ENCODE measurements at places on chromosomes 2 and 18.

GRCh38 chr2:53508667-53509066 lies 258.9 kb upstream of the CHAC2 start:
- no peak for DNase-seq

DNA sequence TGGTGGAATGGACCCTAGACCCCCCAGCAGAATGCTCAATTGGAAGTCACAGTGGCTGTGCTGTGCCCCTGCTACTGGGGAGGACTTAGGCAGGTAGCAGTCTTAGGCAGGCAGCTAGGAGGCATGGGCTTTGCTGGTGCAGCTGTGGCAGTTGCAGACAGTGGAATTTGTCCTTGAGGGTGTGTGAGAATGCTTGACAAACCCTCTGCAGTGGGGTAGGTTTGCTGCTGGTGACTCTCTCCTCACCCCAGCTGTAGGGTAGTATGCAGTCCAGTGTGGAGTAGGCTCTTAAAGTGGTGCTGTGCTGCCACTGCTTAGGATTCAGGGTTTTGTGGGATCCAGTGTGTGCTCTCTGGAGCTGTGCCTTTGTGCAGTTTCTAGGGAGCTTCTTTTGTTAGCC lies 61.3 kb downstream of the NUP35 start:
- no peak for DNase-seq

GRCh38 chr18:37889963-37890362 lies 324.4 kb upstream of the CELF4 start:
- DNase-seq = no peak

DNA sequence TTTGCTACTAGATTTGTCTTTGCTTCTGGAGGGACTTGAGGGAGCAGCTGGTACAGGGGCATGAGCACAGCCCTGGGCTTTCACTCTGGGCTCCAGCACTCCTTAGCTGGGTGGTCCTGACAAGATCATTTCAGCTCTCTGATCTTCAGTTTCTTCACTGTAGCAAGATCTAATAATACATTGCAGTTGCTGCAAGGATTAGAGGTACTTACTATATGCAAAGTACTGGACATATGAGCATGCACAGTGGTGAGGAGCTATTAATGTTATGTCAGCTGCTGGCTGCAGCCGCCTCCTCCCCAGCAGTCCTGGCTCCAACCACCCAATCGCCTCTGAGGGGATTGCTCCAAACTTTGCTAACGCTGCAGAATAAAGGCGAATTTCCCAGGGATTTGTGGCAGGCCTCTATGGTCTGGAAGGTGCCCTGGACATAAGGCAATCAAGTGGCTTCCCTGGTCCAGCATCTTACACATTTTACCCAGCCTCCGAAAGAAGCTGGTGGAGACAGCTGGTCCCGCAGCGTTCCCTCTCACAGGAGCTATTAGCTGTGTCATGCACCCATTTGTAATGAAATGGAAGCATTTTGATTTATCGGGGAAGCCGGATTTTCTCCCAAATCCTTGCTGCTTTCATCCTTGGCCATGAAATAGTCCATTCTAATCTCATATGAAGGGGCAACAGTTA lies 96.7 kb downstream of the RHOB start:
- no peak for DNase-seq

DNA sequence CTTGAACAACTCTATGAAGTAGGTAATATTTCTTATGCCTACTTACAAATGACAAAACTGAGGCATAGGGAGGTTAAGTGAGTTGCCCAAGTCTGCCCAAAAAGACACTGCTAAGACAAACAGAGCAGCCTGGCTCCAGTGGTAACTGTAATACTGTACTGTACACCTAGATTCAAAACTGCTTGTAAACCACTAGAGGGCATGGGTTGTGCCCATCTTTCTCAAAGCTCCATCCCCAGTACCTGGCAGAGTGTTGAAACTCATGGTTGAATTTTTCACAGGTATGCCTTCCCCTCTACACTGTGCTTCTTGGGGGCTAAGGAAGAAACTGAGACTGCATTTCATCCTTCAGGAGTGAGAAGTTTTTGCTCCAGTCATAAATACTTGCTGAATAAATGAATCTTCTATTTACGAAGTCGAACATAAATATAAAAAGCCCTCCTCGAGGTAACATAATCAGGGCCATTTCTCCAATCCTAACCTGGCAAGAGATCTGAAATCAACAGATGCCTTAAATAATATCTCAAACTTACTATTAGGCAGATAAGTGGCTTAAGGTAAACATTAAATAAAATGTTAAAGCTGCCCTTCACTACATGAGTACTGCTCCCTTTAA lies 2.0 kb downstream of the PPP4R1 start:
- peak; percentile 22 for DNase-seq

DNA sequence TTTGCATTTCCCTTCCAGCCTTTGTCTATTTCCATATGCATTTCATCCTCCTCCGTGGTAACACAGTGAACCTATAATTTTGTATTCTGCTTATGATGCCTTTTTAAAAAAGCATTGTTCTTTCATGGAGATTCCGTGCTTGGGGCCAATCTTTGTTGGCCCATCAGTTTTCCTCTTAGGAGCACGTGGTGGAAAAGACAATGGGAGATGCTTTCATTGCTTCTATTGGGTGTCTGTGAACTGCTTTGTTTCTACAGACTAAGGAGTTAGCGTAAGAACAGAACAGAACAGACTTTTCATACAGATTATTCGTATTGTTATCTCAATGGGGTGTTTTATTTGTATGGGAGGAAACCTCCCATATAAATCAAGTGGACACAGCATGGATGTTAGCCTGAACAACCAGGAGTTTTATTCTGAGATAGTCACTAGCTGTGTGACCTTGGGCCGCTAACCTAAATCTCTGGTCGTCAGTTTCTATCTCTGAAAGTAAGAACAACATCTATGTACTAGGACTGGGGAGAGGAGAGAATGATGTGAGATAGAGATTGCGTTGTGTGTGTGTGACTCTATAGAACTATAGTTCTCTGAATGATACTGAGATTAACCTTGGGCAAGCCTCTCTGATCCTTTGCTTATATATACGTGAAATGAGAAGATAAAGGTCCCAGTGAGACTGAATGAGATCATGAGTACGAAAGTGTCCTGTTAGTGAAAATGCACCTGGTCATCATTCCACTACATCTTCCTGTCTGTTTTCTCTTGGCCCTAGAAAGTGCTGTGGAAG lies 22.9 kb upstream of the YWHAQ start:
- DNase-seq = no peak

- DNase-seq = no peak
Observed at GRCh38 chr18:68735483-68736343, 20.8 kb upstream of the TMX3 start.

GRCh38 chr2:177610813-177611212 lies 218.2 kb downstream of the AGPS start:
- no peak for DNase-seq

GRCh38 chr2:191204433-191204832 lies 40.8 kb upstream of the MYO1B start:
- no peak for DNase-seq

DNA sequence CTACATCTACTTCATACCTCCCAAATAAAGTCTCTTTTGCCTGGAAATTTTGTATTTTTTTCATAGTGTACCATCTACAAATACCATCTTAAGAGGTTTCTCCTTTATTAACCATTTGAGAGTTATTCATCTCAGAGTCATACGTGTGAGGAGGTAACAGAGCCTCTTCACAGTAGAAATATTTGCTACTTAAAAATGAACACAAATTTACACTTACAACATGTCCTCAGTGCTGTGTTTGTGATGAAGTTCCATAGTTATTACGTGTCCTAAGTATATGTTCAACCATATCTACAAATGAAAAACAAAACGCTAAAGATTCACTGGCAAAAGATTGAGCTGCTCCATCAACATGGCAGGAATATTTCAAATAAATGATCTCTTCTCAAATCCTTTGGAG lies 48.5 kb upstream of the HNRNPA3 start:
- no peak for DNase-seq

DNA sequence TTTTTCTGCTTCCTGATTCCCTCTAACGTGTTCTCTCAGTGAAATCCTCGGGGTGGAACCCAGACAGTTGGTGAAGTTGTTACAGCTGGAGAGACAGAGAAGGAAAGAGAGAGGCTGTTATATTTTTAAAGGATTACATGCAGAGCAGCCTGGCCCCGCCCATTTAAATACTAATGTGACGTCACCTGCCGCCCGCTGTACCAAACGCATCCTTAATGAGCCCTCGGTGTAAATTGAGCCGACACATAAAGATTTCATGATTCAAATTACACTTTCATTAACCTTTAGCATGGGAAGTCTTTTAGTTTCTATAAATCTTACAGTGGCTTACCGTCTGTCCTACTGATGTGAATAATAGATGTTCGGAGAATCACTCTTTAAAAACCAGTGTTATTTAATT lies 164.0 kb upstream of the SIX3 start:
- DNase-seq = no peak

- DNase-seq = no peak
Observed at GRCh38 chr18:47931718-47932103, 1.3 kb upstream of the SMAD2 start.

DNA sequence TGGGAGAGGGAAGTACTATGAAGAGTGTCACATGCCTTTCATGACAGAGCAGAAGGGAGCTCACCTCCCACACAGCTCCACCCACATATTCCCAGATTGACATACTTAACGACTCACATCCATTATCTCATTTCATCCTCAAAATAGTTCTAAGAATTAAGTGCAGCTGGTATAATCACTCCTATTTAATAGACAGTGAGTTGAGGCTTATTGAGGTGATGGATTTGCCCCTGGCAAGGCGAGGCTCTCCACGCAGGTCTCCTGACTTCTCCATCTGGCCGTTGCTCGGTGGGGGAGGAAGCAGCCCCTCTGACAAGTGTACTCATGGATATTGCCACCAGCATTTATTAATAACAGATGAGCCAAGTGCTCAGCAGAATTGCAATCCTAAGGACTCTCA lies 81.4 kb downstream of the TGOLN2 start:
- no peak for DNase-seq

GRCh38 chr2:148998831-148999200 lies 39.7 kb upstream of the LYPD6B start:
- no peak for DNase-seq

DNA sequence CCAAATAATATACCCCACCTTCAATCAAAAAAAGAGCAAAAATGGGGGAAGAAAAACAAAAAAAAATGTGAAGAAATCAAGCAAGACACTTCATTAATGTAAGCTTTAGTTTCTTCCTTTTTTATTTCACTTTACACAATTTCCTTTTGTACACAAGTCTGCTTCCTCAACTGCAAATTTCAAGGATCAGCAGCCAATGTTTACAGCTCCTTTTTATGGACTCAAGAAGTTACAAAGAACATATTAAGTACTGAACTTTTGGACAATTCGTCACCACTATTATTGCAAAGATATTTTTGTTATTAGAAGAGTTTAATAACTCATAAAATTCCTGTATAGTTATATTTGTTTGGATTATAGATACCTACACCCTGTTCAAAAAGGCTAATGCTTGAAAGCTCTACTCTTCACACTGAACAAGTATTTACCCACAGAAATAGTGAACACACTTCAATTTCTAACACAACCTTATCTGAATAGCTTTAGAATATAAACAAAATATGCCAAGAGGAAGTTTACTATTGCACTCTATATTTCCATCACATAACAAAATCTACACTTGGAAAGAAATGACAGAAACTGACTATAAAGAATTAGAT lies 658.7 kb upstream of the CNTNAP5 start:
- no peak for DNase-seq

GRCh38 chr2:55168221-55169154 lies 63.6 kb downstream of the CLHC1 start:
- DNase-seq = peak; percentile 33

GRCh38 chr2:71611781-71612527 lies 158.6 kb downstream of the DYSF start:
- no peak for DNase-seq

- no peak for DNase-seq
Observed at GRCh38 chr2:138403431-138403927, 98.1 kb upstream of the SPOPL start.

DNA sequence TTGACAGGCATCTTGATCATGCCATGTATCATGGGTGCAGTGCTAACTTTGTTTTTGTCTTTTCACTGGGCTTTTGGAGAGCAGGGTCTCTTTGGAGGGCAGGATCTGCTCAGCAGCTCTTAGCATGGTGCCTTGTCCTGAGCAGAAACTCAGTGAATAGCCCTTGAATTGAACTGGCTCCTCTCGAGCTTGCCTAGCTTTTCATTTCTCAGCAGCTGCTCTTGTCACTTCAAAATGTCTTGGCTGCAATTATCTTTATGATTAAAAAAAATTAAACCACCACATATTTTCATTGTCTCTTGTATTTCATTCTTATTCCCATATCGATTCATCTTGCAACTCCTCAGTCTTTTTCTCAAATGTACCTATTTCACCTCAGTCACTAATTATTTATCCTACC lies 50.5 kb downstream of the CCDC85A start:
- DNase-seq = no peak

- peak; percentile 56 for DNase-seq
Observed at GRCh38 chr2:240586919-240587800, 626 bp downstream of the CAPN10 start.

All from naive thymus-derived CD8-positive, alpha-beta T cell (primary cell).